ENCODE measurements at places on chromosomes 3 and 15.

GRCh38 chr3:155646669-155647068, 98.2 kb downstream of the PLCH1 start:
- no peak for DNase-seq

DNA sequence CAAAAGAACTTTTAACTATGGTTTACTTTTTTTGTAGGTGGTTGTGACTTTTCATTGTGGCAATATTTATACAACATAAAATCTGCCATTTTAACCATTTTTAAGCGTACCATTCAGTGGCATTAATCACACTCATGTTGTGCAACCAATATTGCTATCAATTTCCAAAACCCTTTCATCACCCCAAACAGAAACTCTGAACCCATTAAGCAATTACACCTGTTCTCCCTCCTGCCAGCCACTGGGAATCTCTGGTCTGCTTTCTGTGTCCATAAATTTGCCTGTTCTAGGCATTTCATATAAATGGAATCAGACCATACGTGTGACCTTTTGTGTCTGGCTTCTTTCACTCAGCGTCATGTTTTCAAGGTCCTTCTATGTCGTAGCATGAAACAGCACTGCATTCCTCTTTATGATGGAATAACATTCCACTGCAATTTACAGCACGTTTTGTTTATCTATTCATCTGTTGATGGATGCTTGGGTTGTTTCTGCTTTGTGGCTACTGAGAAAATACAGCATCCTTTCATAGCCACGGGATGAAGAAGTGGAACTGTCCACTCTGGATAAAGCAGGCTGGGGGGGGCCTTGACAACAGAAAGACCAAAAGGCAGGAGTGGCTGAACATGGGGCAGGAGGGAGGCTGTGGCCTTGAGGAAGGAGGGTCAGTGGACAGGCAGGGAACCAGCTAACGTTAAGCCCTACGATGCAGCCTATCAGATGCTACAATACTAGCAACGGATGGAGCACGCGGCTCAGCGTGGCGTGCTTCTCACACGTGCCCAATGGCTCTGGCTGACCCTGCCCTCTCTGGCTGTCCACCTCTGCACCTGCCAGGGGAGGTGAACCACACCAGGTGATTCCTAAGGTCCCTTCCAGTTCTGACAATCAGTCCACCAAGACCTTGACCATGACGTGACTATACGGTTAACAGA, 110.9 kb downstream of the SEC22A start:
- no peak for DNase-seq

GRCh38 chr3:56124546-56124945, 343.7 kb downstream of the ERC2 start:
- DNase-seq, result no peak

- DNase-seq, result no peak
Observed at GRCh38 chr3:33339758-33340157, 62.5 kb downstream of the FBXL2 start.

DNA sequence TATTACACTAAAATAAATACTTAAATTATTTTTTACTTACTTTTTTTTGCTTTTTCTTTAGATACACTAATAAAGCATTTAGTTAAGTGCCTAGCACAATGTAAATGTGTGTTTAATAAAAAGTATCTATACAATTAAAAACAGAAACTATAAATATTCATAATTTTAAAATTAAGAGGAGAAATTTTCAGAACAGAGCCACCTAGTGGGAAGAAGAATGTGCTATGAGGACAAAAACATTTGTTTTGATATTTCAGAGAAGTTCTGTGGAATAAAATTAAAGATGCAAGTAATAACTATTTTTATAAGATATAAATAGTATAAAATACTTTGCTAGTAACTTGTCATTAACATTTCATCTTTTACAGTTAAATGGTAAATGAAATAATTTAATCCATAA, 33.6 kb upstream of the PLSCR5 start:
- no peak for DNase-seq

DNA sequence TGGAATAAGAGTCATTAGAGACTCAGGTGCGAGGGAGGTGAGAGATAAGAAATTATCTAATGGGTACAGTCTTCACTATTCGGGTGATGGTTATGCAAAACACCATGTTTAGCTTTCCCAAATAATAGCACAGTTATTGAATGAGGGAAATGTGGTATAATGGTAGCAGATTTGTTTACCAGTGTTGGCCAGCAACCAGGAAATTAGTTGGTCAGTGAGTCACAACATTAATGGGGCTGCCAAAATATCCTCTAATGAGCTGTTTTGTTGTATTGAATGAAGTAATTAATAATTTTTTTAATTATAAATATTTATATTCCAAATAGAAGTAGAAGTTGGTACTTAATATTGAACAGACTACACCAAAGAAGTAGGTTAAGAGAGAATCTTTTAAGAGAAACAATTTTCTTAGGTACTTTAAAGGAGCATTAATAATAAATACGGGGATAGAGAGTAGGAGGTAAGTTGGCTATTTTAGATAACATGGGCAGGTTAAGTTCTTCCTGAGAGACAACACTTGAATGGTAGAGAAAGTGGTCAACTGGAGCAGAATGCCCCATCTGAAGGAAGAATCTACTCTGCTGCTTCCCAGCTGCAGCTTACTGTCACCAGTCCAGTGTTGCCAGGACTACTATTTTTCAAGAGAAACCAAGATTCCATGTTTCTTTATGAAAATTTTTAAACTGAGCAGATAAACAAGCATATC, 218.8 kb downstream of the UBE2E2 start:
- DNase-seq, result no peak

DNA sequence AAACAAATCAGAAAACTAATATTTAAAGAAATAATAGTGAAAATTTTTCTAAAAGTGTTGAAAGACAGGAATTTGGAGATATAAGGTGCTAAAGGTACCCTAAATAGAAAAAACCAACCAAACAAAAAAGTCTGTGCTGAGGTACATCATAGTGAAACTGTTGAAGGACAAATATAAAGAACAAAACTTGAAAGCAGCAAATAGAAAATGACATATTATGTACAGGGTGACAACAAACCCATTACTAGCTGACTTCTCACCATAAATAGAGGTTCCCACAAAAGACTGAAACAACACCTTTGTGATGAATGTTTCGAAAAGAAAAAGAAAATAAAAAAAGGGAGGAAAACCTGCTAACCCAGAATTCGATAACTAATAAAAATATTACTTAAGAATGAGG, 502.5 kb upstream of the NECTIN3 start:
- DNase-seq, result no peak

- no peak for DNase-seq
Observed at GRCh38 chr3:24373198-24373959, 121.3 kb downstream of the THRB start.

DNA sequence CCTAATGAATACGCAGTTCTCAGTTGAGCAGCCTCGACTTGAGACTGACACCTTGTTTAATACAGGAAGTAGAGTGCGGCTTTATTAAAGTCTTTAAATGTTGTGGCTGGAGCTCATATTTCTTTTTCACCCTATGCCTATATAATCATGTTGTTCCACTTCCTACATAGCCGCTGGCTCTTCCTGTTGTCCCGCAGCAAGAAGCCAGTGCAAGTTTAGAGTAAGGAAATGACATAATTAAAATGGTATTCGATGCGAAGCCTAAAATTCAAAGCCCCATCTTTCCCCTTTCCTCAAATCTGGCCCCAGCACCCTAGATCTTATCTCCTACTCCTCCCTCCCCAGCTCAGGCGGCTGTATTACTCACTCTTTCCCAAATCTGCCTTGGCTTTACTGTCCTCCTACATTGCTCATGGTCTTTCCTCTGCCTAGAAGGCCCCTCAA, 7.5 kb upstream of the PHLDB2 start:
- DNase-seq, result no peak

DNA sequence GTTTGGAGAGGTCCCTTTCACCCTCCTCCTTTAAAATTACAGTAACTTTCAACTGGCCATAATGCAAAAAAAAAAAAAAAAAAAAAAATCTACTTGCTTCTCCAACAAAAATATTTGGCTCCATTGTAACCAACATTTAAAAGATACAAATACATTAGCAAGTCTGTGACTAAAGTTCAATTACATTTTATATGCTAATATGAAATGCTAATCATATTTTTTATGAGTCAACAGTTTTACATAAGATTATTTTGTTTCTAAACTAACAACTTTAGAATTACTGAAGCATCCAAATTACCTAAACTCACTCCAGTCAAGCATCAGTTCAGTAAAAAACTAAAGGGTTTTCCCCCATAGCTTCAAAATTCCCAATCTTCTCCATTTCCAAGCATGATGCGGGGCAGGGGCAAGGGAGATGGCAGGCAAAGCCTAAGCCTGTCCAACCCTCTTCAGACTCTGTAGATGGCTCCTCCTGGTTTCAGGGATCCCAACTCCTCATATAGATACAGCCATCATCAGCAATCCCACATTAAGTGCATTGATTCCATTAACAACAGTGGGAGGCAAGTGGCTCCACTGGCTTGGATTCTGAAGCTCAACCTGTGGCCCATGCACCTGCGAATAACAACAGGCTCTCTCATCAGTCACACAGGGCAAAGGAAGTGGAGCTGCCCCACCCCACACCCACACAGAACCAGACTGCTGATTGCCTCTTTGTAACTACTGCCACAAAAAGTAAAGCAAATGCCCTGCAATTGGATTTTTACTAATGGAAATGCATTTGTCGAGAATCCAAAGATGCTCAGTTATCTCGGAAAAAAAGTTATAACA, 15.0 kb downstream of the SFMBT1 start:
- DNase-seq, result no peak

- DNase-seq, result no peak
Observed at GRCh38 chr3:119542168-119542767, 17.1 kb downstream of the CD80 start.

GRCh38 chr3:98735761-98736269, 27.3 kb upstream of the ST3GAL6 start:
- DNase-seq, result no peak

- no peak for DNase-seq
Observed at GRCh38 chr3:10594915-10595314, 89.5 kb upstream of the ATP2B2 start.

- DNase-seq, result peak; percentile 32
Observed at GRCh38 chr15:42364529-42364928, 5.2 kb downstream of the CAPN3 start.

- DNase-seq, result no peak
Observed at GRCh38 chr3:120908795-120909601, 993 bp downstream of the STXBP5L start.

DNA sequence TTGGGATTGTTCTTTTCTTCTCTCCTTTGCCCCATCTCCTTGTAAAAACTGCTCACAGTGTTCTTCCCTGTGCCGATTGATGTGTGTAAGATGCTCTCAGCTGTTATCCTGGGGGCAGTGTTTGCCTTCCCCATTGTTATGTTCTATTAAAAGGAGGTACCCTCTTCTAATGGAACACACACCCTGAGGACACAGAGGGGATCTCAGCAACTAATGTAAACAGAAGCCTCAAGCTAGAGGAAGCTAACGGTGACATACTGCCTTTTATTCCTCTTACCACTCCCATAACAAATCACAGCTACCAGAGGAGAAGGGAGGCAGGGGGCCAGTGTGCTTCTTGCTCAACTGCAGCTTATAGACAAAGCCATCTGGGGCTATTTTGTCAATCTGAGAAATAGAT, 2.2 kb downstream of the TAGLN3 start:
- DNase-seq, result peak; percentile 49

GRCh38 chr15:69860921-69861320, 236.8 kb downstream of the TLE3 start:
- no peak for DNase-seq

GRCh38 chr3:25817638-25818037, 27.7 kb downstream of the OXSM start:
- no peak for DNase-seq

- no peak for DNase-seq
Observed at GRCh38 chr3:65351753-65352152, 664.0 kb upstream of the ADAMTS9 start.

- DNase-seq, result no peak
Observed at GRCh38 chr3:111047812-111048435, 23.7 kb upstream of the NECTIN3 start.
